ENCODE measurements at places on chromosomes 11 and 22. TPM values are rescaled to one million over a fixed set of nuclear protein-coding genes. Genes with fewer than 3 reads are reported as not detected.

GRCh38 chr11:73997120-73997770, 11.6 kb downstream of the UCP3 start:
- H3K4me3 ChIP-seq: peak overlapping the region; percentile 61
- no peaks in the 10 kb centered on the region for H3K27me3 ChIP-seq
- peaks cover 75% of the 10 kb centered on the region for H3K4me1 ChIP-seq
- DNase-seq: peak; percentile 44

Gene RFPL3
- not detected for total RNA-seq

- no peak for DNase-seq
- peaks cover 5% of the 10 kb centered on the region for H3K36me3 ChIP-seq
- peaks cover 8% of the 10 kb centered on the region for H3K4me1 ChIP-seq
- H3K27me3 ChIP-seq: peaks cover 24% of the 10 kb centered on the region
- no peak overlapping the region for H3K27ac ChIP-seq
Observed at GRCh38 chr22:48908547-48908946, 919.1 kb downstream of the BRD1 start.

GRCh38 chr11:113603277-113604059, 102.6 kb downstream of the TMPRSS5 start:
- H3K4me1 ChIP-seq: no peaks in the 10 kb centered on the region
- no peak for DNase-seq
- H3K36me3 ChIP-seq: peaks cover 8% of the 10 kb centered on the region
- H3K27me3 ChIP-seq: peaks cover 72% of the 10 kb centered on the region

DNA sequence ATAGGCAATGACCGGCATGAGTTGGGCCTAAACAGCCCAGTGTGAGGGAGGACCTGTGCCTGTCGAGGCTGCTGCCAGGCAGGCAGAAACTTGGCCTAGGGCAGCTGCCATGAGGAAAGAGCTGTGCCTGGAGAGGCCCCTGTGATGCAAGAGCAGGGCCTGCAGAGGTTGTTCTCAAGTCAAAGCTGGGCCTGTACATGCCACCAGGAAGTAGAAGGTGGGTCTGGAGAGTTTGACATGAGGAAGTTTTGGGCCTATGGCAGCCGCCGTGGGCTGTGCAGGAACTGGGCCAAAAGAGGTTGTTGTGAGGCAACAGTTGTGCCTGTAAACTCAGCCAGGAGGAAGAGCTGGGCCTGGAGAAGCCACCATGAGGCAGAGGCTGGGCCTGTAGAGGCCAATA, 43.2 kb downstream of the OR4C45 start:
- H3K4me3 ChIP-seq: no peak overlapping the region
- H3K36me3 ChIP-seq: peaks cover 36% of the 10 kb centered on the region

DNA sequence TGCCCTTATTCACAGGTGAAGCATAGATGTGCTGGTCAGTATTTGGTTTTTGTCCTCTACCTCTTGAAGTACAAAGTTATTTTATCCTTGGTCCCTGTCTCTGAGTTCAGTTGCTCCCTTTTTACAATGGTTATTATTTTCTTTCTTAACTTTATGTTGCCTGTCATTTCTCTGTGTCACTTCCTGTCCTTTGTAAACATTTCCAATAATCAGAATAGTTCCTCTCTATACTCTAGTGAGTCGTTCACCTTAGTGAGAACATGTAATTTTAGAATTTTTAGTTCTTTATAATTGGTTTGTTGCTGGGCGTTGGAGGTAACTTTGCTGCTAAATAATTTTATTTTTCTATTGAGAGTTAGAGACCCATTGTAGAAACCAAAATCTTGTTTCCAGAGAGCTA, 16.0 kb downstream of the CSTPP1 start:
- no peak overlapping the region for H3K27ac ChIP-seq
- H3K4me3 ChIP-seq: no peak overlapping the region
- H3K27me3 ChIP-seq: no peaks in the 10 kb centered on the region
- no peaks in the 10 kb centered on the region for H3K4me1 ChIP-seq

Gene CTSW
- total RNA-seq: 886 TPM

- H3K27ac ChIP-seq: no peak overlapping the region
- H3K4me1 ChIP-seq: no peaks in the 10 kb centered on the region
- no peak overlapping the region for H3K4me3 ChIP-seq
- peaks cover 6% of the 10 kb centered on the region for H3K36me3 ChIP-seq
Observed at GRCh38 chr11:30581675-30582074, 4.5 kb downstream of the MPPED2 start.

DNA sequence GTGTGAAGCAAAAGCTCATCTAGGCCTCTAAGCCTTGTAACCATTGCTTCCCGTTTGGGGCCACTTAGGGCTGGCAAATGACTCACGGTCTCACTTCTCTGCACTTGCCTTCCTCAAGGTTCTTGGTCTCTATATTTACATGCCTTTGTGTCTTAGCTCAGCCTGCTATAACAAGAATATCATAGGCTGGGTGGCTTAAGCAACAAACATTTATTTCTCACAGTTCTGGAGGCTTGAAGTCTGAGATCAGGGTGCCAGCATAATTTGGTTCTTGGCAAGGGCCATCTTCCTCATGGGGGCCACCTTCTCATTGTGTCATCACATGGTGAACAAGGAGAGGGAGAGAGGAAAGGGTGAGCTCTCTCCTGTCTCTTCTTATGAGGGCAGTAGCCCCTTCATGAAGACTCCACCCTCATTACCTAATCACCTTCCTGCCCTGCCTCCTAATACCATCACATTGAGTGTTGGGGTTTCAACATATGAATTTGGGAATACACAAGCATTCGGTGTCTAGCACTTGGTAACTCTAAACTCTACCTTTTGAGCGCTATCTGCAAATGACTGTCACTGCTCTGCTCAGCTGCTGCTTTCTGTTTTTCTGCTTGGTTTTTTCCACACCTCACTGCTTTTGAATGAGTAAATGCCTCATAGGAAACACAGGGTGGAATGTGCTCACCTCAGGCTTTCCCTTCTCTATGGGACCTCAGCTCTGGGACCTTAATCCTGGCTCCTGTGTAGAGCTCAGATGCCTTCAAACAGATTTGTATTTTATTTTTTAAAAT, 16.2 kb upstream of the ME3 start:
- no peak for DNase-seq
- H3K27ac ChIP-seq: no peak overlapping the region
- no peaks in the 10 kb centered on the region for H3K36me3 ChIP-seq
- peaks cover 6% of the 10 kb centered on the region for H3K27me3 ChIP-seq

DNA sequence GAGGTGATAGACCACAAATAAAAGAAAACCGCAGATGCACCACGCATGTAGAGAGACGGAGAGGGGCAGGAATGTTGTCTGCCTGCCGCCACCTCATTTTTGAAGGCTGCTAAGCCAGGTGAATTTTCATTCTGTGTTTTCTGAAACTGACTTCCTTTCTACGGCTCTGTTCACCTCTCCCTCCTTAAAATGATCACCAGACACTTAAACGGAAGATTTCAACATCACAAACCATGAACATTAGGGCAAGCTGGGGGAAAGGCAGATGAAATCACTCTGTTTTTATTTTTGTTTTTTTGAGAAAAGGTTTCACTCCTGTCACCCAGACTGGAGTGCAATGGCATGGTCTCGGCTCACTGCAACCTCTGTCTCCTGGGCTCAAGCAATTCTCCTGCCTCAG, 232.4 kb downstream of the MIAT start:
- H3K27ac ChIP-seq: no peak overlapping the region
- DNase-seq: no peak
- H3K4me1 ChIP-seq: no peaks in the 10 kb centered on the region
- H3K4me3 ChIP-seq: no peak overlapping the region
- H3K27me3 ChIP-seq: peaks cover 5% of the 10 kb centered on the region

DNA sequence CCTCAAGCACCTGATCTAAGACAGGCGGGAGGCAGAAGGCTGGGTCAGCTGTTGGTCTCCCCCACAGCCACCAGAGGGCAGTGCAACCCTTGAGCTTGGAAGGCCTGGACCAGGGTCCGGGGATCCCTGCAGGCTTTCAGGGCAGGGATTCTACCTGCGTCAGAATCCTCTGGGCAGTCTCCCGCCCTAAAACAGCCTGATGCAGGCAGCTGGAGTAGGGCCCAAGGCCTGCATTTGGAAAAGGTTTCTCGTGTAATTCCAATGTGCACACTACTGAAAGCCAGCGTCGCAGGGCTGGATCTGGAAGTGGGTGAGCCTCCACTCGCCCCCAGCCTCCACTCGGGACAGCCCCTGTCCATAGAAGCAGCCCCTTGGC, 31.8 kb downstream of the BID start:
- no peak overlapping the region for H3K27ac ChIP-seq
- H3K4me1 ChIP-seq: no peaks in the 10 kb centered on the region
- no peaks in the 10 kb centered on the region for H3K36me3 ChIP-seq
- no peak for DNase-seq
- H3K27me3 ChIP-seq: no peaks in the 10 kb centered on the region

Gene TECTA
- total RNA-seq: 0.39 TPM

DNA sequence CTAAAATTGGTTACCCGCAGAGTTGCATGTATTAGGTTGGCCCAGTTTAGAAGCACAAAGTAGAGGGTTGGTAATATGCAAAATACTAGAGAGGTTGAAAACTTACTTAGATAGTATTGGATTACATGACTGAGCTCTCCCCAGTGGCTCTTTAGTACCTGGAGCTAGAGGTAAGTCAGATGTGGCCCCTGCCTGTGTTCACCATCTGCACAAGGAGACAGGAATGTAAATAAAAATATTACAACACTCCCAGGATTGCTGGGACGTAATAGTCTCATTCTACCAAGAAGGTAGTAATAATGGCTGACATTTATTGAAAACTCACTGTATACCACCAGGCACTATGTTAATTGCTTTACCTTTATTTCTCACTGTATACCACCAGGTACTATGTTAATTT, 129.6 kb downstream of the SLC17A6 start:
- no peaks in the 10 kb centered on the region for H3K36me3 ChIP-seq
- H3K27me3 ChIP-seq: peaks cover 5% of the 10 kb centered on the region
- no peak overlapping the region for H3K4me3 ChIP-seq
- H3K4me1 ChIP-seq: no peaks in the 10 kb centered on the region
- H3K27ac ChIP-seq: no peak overlapping the region

DNA sequence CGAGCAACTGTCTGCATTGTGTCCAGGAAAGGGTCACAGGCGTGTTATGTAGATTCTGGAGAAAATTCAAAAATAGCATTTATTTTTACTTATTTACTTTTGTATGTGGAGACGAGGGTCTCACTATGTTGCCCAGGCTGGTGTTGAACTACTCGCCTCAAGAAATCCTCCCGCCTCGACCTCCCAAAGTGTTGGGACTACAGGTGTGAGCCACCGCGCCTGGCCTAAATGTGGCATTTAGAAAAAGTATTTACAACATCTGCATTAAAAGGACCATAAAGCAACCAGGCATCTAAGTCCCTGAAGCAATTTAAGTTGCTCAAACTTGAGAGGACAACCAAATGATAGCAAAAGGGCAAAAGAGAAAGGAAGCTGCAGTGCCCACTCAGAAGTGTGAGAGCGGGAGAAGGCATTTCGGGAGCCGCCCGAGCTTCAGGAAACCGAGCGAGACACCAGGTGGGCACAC, 595 bp downstream of the TRIM66 start:
- H3K36me3 ChIP-seq: peaks cover 52% of the 10 kb centered on the region
- peaks cover 42% of the 10 kb centered on the region for H3K4me1 ChIP-seq
- peak overlapping the region; percentile 85 for H3K4me3 ChIP-seq
- DNase-seq: no peak

GRCh38 chr11:2149864-2150847, 10.9 kb downstream of the INS start:
- no peaks in the 10 kb centered on the region for H3K36me3 ChIP-seq
- H3K4me1 ChIP-seq: peaks cover 5% of the 10 kb centered on the region
- H3K27me3 ChIP-seq: peaks cover 21% of the 10 kb centered on the region
- no peak overlapping the region for H3K4me3 ChIP-seq
- no peak overlapping the region for H3K27ac ChIP-seq

- peak overlapping the region; percentile 95 for H3K27ac ChIP-seq
- no peaks in the 10 kb centered on the region for H3K27me3 ChIP-seq
- peak; percentile 87 for DNase-seq
- H3K36me3 ChIP-seq: peaks cover 16% of the 10 kb centered on the region
Observed at GRCh38 chr11:126345759-126346585, 9.5 kb upstream of the ST3GAL4 start.

Gene OR52H1
- not detected for total RNA-seq

- H3K27ac ChIP-seq: no peak overlapping the region
- H3K27me3 ChIP-seq: peaks cover 7% of the 10 kb centered on the region
- H3K4me1 ChIP-seq: no peaks in the 10 kb centered on the region
- no peaks in the 10 kb centered on the region for H3K36me3 ChIP-seq
- H3K4me3 ChIP-seq: no peak overlapping the region
Observed at GRCh38 chr22:34913826-34914225, 152.1 kb upstream of the ISX start.

DNA sequence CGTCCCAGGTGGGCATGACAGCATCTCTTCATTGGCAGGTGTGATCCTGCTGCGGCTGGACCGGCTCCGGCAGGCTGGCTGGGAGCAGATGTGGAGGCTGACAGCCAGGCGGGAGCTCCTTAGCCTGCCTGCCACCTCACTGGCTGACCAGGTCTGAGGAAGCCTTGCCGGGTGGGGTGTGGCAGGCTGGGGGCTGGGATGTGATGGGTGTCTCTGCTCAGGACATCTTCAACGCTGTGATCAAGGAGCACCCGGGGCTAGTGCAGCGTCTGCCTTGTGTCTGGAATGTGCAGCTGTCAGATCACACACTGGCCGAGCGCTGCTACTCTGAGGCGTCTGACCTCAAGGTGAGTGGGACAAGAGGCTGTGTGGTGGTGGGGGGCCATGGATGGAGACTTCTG, 3.5 kb downstream of the LARGE2 start:
- no peak for DNase-seq
- H3K27ac ChIP-seq: no peak overlapping the region
- no peak overlapping the region for H3K4me3 ChIP-seq
- H3K4me1 ChIP-seq: peaks cover 16% of the 10 kb centered on the region
- peaks cover 10% of the 10 kb centered on the region for H3K27me3 ChIP-seq

Gene APOL4
- total RNA-seq: 0.64 TPM

Gene TMPRSS5
- 2.1 TPM for total RNA-seq

Gene MMP8
- not detected for total RNA-seq

DNA sequence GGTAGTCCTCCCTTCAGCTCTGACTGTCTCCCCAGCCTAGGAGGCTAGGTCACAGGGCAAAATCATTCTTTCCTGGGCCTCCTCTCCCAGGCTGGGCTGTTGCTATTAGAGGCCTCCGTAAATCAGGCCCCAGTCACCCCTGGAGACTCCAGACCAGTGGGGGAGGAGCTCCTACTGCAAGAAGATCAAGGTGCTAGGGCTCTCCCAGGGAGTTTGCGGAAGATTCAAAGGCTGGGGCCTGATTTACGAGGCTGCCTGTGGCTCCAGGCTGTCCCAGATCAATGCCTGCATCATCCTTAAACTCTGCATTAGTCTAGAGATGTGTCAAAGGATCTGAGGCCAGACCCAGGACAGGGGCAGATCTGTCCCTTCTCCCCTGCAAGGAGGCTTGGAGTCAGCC, 346.2 kb downstream of the TENM4 start:
- no peaks in the 10 kb centered on the region for H3K4me1 ChIP-seq
- H3K4me3 ChIP-seq: no peak overlapping the region
- H3K27me3 ChIP-seq: peaks cover 3% of the 10 kb centered on the region
- DNase-seq: no peak
- H3K36me3 ChIP-seq: no peaks in the 10 kb centered on the region

GRCh38 chr11:13152264-13152663, 125.3 kb upstream of the BMAL1 start:
- H3K27ac ChIP-seq: no peak overlapping the region
- H3K4me1 ChIP-seq: no peaks in the 10 kb centered on the region
- no peak overlapping the region for H3K4me3 ChIP-seq
- H3K36me3 ChIP-seq: peaks cover 10% of the 10 kb centered on the region

- H3K27me3 ChIP-seq: peaks cover 18% of the 10 kb centered on the region
- H3K4me3 ChIP-seq: no peak overlapping the region
- H3K27ac ChIP-seq: no peak overlapping the region
- no peak for DNase-seq
Observed at GRCh38 chr11:69010964-69011623, 2.0 kb downstream of the MRGPRF start.

GRCh38 chr22:45221201-45221600, 19.5 kb downstream of the KIAA0930 start:
- H3K36me3 ChIP-seq: no peaks in the 10 kb centered on the region
- H3K27ac ChIP-seq: no peak overlapping the region
- H3K4me3 ChIP-seq: no peak overlapping the region
- H3K4me1 ChIP-seq: peaks cover 39% of the 10 kb centered on the region
- H3K27me3 ChIP-seq: no peaks in the 10 kb centered on the region
- no peak for DNase-seq

All from natural killer cell treated with Interleukin-12 subunit alpha and Interleukin-12 subunit beta and Interleukin-15 and Interleukin-18, amount 100 ng/mL, for 72 hours (primary cell).